ENCODE measurements at places on chromosomes 7 and 10.
A peak's percentile ranks its signal among the peaks of the same experiment; 100 is the strongest.

DNA sequence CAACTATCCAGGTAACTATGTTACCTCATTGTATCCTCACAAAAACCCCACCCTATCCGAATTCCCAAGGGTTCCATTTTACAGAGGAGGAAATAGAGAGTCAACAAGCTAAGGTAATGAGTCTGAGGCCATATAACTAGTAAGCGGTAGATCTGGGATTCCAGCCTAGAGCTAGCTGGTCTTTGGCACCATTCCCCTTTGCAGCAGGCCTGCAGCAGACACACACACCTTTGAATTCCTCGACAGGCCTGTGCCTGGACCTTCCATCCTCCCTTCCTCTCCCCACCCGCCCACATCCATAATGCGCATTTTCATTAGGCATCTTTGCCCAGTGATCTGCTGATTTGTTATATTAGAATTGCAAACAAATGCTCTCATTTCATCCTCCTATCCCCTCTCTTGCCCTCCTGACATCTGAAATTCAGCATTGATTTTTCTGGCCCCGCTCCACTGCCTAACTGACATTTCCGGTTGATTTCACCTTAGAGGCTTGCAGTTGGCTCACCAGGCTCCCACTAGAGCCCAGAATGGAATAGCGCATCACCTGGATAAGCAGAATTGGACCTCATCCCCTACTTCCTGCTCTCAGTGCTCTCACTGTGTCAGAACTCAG is 129.5 kb downstream of the PLXNA4 start:
- DNase-seq = no peak

DNA sequence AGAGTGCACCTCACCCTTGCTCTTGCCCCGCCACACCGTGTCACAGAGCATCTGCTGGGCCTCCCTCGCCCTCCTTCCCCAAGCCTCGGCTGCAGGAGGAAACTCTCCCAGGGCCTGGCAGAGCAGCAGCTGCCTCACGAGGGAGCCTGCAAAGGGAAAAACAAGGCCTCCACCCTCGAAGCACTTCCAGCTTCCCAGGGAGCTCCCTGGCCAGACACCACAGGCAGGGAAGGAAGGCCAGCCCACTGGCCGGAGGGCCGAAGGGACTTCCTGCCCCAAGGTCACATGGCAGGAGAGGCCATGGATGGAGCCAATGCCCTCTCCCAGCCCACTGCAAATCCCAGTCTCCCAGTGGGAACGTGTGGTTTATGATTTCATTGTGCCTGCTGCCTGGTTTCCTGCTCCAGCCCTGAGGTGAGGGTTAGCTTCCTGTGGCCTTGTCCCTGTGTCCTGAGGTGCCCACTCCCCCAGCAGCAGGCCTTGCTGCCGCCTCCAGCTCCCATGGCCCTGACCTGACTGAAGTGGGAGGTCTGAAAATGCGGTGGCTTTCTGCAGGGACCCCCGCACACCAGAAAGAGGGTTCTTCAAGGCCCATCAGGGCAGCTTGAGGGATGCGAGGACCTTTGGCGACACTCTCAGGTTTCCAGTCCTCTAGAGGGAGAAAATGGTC is 100.5 kb upstream of the PPIF start:
- DNase-seq = no peak

- DNase-seq = no peak
These were observed 95.4 kb upstream of the PRR15 start for GRCh38 chr7:29468196-29468595.

DNA sequence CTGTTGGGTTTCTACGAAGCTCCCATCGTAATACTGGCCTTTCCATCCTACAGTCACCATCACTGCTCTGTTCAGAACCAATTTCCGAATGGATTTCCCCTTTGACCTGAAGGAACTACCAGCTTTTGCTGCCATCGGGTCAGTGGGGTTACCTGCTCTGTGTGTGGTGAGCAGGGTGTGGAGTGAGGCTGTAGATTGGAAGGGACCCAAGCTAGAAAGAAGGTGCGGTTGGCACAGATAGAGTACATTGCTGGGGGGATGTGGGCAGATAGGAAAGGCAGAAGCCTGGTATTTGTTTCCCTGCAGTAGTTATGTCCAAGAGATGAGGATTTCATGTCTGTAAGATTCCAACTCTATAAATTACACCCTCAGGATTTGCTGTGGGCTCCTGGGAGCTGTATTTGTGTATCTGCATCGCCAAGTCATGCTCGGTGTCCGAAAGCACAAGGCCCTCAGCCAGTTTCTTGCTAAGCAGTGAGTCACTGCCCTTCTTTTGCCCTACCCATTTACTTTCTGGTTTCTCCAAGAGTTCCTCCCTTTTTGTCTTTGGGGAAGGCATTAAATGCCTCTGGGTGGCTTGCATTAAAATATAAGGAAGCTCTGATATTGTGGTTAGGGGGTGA is 15.4 kb downstream of the CLCN1 start:
- peak; percentile 67 for DNase-seq

DNA sequence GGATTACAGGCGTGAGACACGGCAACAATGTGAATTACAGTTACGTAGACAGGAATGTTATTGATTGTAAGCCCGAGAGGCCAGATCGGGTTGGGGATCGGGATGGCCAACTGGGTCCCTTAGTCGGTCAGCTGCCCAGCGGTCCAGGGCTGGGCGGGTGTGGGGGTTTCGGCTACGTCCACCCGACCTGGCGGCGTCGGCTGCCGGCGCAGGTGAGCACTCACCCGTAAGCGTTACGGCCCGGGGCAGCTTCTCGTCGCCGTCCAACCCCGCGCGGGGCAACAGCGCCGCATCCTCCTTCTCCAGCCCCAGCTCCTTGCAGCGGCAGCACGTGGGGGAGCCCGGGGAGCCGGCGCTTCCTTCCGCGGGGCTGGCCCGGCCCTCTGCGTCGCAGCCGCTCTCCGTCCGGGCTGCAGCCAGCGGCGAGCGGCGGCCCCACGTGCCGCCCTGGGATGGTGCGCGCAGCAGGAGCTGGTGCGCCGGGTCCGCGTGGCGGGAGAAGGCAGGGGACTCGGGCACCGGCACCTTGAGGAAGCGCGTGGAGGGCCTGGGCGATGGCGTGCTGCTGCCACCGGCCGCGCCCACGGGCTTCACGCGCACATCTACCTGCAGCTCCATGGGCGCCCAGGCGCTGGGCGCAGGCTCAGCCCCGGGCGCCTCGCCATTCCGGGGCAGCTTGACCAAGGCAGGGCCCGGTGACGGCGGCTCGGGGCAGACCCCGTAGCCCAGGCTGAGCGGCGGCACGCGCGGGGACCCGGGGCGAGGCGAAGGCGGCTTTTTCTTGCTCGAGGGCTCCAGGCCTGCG is 609 bp downstream of the KLRG2 start:
- no peak for DNase-seq

- no peak for DNase-seq
These were observed 51.5 kb downstream of the PFKFB3 start for GRCh38 chr10:6254201-6254600.

GRCh38 chr10:69497231-69497561 is 45.9 kb downstream of the TSPAN15 start:
- DNase-seq = no peak

GRCh38 chr10:89588671-89589070 is 53.3 kb upstream of the SLC16A12 start:
- DNase-seq = no peak

GRCh38 chr7:116518961-116519360 is 5.9 kb upstream of the CAV1 start:
- no peak for DNase-seq

GRCh38 chr7:123198668-123199652 is 809 bp downstream of the SLC13A1 start:
- no peak for DNase-seq

DNA sequence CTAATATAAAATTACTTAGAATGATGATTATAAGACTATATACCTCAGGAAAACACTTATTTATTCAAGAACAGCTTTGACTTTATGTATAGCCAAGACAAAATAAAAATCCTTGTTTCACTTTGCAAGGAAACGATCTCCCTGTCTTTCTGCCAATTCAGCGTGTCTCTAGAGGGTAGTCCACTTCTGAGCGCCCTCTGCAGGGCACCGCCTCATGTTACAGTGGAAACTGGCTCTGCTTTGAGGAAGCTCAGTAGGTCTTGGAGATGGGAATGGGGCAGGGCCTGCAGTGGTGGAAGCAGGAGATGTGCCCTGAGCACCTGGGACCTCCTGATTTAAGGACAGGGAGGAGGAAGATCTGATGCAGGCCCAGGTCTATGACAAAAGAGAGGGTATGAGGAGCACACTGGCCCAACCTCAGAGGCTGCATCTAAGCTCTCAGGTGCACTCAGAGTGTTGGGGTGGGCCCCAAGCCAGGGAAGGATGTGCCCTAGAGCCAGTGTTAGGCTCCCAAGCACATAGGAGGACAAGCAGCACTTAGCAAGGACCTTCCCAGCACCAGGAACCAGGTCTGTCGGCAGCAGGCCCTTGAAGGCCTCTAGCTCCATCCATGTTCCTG is 481.0 kb downstream of the TNS3 start:
- DNase-seq = no peak

GRCh38 chr7:26162431-26162830 is 10.4 kb downstream of the NFE2L3 start:
- no peak for DNase-seq

DNA sequence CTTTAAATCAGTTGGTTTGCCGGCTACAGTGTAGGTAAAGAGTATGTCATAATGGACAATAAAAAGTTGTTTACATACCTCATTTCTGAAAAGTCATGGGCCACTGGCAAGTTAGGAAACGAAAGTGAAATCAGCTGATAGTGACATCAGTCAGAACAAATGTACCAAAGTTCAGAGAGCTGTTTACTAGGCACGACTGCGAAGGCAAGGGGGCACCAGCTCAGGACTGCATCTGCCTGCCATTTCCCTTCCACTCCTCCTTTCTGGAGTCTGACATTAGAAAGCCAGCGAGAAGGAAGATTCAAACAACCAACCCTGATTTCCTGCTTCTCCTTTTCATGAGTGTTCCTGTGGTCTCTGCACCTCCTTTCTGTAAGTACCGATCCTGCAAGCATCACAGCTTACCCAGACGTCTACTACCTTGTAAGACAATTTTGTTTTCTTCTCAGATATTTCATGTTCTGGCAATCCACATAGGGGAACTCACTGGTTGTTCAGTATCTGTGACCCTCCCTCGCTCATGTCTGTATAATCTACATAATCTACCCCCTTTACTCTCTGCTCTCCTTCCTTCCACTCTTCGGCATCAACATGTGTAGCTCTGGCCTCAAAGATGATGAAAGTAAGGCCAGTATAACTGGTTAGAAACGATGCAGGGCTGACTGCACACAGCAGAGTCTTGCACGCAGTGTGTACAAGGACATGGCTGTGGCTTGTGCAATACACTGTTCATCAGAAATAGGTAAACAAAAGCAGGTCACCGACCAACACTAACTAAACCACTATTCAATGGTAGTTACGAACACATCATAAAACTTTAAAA is at the start of gene TMEM140:
TMEM140 (plus strand) TSS at position 174 of the 823 bp plus-strand sequence. CDS start 16,370 bp downstream, outside the sequence.
- no peak for DNase-seq

- no peak for DNase-seq
These were observed 316.4 kb upstream of the RNF32 start for GRCh38 chr7:156324201-156324600.

GRCh38 chr7:82742163-82742562 is 298.6 kb upstream of the CACNA2D1 start:
- no peak for DNase-seq

DNA sequence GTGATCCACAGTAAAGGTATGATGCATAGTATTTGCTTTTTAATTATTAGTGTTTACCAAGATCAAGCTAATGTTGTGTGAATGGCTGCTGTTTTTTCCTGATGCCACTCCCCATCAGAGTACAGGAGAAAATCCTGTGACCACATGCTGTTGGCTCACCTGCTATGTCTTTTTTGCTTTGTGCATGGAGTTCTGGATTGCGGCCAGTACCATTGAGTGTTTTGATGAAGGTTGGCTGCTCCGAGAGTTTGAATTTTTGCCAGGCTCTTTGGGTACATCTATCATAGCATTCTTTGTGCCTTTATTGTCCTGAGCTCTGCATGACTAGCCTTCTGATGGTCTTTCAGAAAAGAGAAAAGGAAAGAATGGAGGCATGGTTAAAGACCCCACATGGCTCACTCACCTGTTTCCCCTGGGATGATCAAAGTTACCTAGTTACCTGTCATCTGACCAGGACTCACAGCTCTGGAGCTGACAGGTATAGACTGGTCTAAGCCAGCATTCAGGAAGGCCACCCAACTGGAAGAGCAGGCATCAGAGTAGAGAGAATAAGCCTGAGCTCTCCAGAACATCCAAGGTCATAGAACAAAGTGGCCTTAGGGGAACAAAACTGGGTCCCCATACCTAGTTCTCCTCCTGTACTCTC is 11.8 kb upstream of the SGPL1 start:
- DNase-seq = no peak

DNA sequence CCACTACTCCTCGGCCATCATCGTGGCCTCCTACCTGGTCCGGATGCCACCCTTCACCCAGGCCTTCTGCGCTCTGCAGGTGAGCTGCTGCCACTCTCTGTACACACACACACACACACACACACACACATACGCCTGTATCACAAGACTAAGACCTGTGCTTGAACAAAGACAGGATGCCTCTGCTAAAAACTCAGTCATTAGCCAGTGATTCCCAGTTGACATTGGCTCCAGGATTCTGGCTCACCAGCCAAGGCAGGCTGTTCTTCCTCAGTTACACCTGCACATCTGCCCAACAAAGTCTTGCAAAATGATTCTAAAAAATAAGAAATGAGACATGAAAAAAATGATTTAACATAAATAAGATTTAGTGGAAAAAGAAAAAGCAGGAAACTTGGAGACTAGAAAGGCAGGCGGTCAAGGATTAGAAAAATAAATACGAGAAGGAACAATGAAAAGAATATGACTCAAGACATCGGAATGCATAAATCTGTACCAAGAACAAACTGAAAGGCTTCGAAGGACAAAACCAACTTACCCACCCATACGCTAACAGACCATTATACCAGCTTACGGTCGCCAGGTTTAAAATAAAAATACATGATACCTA is 7.4 kb upstream of the LRRC18 start:
- DNase-seq = no peak

DNA sequence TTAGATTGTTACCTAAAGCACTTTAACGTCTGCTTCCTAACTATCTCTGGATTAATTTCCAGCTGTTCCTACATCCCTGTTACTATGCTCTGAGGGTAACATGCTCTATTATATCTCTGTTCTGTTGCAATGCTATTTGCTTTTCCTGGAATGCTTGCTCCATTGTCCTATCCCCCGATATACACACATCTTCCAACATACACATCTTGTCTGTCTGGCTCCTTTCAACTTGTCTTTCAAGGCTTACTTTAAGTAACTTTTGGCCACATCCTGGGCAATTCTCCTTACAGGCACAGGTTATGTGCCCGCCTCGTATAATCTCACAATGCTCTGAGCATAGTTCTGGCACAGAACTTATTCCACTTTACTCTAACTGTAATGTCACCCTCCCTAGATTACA is 96.2 kb downstream of the CDK6 start:
- no peak for DNase-seq

- no peak for DNase-seq
These were observed 39.1 kb downstream of the DPYSL4 start for GRCh38 chr10:132225849-132226205.

GRCh38 chr7:119065966-119066365 is 841.5 kb downstream of the ANKRD7 start:
- no peak for DNase-seq

DNA sequence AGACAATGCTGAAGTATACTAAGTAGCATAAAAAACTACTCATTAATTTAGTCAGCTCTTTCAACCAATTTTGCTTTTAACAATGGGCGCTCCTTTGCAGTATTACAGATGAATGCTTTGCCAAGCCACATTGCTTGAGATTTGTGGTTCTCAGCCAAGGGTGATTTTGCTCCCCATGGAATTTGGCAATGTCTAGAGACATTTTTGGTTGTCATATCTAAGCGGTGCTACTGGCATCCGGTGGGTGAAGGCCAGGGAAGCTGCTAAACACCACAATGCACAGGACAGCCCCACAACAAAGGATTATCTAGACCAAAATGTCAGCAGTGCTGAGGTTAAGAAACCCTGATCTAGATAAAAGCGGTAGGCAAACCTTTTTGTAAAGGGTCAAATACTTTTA is 112.0 kb downstream of the UBE2H start:
- no peak for DNase-seq

Measured in amniotic stem cell (primary cell).